ENCODE measurements at places on chromosomes 6 and 20. TPM values are rescaled to one million over a fixed set of nuclear protein-coding genes. Genes with fewer than 3 reads are reported as not detected.

The IER3 gene
- 15.4 TPM for total RNA-seq

The ECT2L gene
- total RNA-seq, result 0.06 TPM

The PTCRA gene
- not detected for total RNA-seq

The FOXO3 gene
- total RNA-seq, result 23.5 TPM

The STMN3 gene
- total RNA-seq, result 94.7 TPM

The SLC12A5 gene
- total RNA-seq, result not detected
